ENCODE measurements at places on chromosomes 5 and 9.

GRCh38 chr5:80962630-80963520, 2.7 kb downstream of the RASGRF2 start:
- DNase-seq, result no peak

DNA sequence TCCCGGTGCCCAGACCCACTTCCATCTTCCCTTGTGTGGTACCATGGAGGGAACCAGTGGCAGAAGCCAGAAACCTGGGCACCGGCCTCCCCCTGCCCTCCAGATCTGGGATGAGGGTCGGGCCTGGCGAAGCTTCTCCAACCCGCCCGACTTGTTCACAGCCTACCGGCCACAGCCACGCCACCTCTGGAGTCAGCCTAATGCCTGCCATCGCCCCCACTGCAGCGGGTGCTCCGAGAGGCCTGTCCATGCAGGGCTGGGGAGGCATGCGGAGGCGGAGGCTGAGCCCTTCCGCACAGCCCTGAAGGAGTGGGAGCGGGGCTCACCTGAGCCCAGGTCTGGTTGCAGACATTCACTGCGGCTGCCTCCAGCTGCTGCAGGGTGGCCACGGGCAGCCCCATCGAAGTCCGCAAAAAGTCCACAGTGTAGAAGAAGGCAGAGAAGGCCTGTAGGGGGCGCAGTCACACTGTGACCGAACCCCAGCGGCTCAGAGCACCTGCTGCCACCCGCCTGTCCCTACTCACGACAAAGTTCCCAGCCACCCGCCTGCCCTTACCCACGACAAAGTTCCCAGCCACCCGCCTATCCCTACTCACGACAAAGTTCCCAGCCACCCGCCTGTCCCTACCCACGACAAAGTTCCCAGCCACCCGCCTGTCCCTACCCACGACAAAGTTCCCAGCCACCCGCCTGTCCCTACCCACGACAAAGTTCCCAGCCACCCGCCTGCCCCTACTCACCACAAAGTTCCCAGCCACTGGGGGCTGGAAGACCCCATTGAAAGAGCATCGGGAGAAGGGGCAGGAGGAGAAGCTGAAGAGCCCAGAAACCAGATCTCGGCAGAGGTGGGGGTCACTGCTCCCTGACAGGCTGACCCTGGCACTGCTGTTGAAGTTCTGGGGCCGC, 3.8 kb upstream of the NPDC1 start:
- peak; percentile 84 for DNase-seq

DNA sequence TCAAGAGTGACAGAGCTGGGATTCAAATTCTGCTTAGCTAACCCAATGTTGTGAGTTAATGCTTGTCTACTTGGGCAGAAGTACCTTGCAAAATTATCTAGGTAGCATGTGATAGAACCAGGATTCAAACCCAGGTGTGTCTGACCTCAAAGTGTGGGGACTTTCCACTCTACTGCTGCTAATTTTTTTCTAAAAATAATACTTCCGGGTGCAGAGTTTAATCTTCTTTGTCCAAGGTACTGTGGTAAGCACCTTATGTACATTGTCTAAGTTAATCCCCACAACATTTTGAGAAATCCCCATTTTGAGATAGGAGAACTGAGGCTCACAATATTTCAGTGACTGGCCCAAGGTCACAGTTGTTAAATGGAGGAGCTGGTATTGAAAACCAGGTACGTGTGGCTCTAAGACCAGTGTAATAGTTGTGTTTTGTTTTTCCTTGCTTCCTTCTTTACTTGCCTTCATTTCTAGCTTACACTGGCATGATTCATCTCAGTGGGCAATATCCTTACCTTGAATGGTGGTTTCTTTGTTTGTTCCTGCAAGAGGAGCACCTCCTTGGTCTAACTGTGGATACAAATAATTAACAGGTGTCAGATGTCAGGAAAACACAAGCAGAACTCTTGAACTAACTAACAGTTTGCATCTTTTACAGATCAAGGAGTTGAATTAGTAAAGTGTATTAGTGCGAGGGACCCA, 7.5 kb downstream of the ALDOB start:
- DNase-seq, result peak; percentile 32

- DNase-seq, result no peak
Observed at GRCh38 chr9:77885104-77885672, 146.4 kb downstream of the GNAQ start.

DNA sequence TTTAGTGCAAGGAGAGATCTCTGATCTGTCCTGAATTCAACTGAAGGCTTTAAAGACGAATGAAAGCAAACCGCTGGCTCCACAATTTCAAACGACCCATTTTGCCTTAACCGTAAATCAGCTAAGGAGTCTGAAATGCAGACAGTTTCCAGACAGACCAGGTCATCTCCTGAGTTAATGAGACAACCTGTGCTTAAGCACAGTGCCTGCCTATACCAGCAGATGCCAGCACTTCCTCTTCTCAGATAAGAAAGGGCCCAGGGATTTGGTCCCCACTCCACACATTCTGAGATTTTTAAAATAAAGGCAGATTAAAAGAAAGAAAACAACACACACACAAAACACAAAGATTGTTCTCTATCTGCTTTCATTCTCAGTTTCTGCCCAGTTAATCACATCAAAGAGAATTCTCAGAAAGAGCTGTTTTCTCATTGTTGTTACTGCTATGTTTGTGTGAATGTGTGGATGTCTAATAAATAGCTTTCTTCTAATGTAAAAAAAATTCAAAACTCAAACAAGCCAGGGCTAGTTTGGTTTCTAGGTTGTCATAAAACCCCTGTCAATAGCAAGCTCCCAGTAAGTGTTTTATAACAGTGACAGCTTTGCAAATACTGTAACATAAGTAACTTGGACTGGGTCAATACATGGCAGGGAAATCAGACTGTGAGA, 157.7 kb upstream of the SLC24A2 start:
- DNase-seq, result peak; percentile 10

- no peak for DNase-seq
Observed at GRCh38 chr5:169273451-169273850, 27.5 kb downstream of the SLIT3 start.

Data from HT-29 (cell line).